ENCODE measurements at places on chromosomes 5 and 9. TPM values are rescaled to one million over a fixed set of nuclear protein-coding genes. Genes with fewer than 3 reads are reported as not detected.
A peak's percentile ranks its signal among the peaks of the same experiment; 100 is the strongest.

DNA sequence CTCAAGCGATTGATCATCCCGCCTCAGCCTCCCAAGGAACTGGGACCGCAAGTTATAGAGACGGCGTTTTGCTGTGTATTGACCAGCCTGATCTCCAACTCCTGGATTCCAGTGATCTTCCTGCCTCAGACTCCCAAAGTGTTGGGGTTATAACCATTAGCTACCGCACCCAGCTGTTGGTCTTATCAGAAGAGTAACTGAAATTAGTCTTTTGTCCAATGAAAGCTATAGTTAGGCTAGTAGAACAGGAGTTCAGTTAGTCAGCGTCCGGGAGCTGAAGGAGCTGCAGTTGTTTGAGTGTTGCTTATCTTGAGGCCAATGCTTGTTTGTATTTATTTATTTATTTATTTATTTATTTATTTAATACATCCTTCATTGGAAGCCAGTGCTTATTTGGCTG lies 3.2 kb upstream of the MIGA2 start:
- DNase-seq, result no peak

GRCh38 chr9:34989946-34990635 lies 546 bp downstream of the DNAJB5 start:
- peak; percentile 56 for DNase-seq

DND1 gene
- total RNA-seq, result 0.73 TPM

DNA sequence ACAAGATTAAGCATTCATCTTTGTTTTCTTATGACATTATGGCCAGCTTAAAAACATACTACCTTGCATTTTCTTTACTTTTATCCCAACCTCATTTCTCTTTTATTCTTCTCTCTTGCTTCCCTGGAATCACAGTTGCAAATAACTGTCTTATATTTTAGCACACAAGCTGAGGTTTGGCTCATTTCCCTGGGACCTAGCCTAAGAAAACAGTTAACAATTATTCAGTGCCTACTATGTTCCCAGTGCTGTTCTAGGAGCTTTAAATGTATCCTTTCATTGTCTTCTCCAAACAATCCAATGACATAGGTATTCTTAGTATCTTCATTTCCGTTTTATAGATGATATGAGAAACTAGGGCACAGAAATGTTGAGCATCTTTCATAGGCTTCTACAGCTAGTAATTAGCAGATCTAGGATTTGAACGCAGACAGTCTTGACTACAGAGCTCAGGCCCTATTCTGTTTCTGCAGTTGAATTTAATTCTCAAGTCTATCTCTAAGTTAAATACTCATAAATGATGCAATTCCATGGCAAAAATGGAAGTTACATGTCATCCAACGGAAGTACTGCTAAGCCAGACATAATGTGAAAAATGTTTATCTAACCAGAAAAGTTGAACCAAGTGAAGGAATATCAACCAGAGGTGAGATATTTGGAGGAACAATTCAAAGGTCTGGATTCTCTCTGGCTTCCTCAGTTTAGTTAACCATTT lies 52.3 kb upstream of the MTAP start:
- DNase-seq, result no peak

DNA sequence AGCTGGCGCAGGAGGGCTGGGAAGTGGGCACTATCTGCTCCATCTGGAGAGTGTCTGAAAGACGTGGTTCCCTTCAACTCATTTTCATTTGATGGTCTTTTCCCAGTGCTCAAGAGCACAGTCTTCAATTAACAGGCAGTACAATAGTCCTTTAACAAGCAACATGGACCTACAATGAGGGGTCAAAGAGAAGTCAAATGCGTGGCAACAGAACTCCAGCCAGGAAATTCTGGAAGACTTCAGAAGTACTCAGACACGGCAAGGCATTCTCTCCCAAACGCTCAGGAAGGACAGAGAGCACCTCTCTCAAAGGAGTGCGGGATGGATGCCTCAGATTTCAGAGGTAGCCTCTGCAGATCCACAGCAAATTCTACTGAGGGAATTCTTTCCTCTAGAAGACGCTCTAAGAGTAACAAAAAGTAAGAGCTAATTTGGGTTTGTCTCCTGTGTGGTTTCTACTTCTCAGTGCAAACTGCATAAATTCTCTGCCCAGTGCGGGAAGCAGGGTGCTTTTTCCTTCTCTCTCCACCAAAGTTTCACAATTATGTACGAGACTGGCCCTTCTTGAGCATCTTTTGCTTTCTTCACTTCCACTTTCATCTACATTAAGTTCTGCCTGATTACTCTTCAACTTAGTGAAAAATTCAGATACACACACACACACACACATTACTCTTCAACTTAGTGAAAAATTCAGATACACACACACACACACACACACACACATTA lies 56.4 kb downstream of the LHFPL2 start:
- DNase-seq, result no peak

DNA sequence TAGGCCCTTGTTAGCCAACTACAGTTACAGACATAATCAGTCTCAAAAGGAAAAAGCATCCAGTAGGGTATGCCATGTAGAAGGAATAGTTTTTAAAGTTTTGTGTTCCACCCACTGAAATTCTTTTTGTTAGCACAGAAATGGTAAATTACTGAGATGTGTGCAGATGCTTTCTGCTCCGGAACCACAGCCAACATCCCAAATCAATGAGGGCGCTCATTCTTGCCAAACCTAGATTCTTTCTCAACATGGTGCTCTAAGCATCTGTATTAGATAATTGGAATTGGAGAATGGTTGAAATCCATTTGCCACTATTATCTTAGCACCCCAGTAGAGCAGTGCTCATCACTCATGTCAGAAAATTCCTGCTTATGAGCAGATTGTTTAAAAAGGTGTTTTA lies 127.8 kb downstream of the SEC61B start:
- DNase-seq, result no peak

- no peak for DNase-seq
These were observed 27.1 kb upstream of the POC5 start for GRCh38 chr5:75744355-75744754.

Measured in cerebellum (tissue), 4 donors.